ENCODE measurements at places on chromosomes 11 and 22. TPM values are rescaled to one million over a fixed set of nuclear protein-coding genes. Genes with fewer than 3 reads are reported as not detected.
A peak's percentile ranks its signal among the peaks of the same experiment; 100 is the strongest.

GRCh38 chr22:27919942-27920755, 1.1 kb upstream of the PITPNB start:
- H3K27me3 ChIP-seq, result no peaks in the 10 kb centered on the region
- no peaks in the 10 kb centered on the region for H3K36me3 ChIP-seq
- peak overlapping the region; percentile 82 for H3K27ac ChIP-seq
- H3K4me1 ChIP-seq, result peaks cover 24% of the 10 kb centered on the region

MMP12 gene
- total RNA-seq, result not detected

GAS2 gene
- not detected for total RNA-seq

- H3K4me1 ChIP-seq, result peaks cover 32% of the 10 kb centered on the region
- no peaks in the 10 kb centered on the region for H3K36me3 ChIP-seq
- H3K27me3 ChIP-seq, result no peaks in the 10 kb centered on the region
- H3K27ac ChIP-seq, result no peak overlapping the region
- no peak for DNase-seq
- H3K4me3 ChIP-seq, result no peak overlapping the region
Measured at GRCh38 chr22:42683578-42684283, 34.5 kb upstream of the CYB5R3 start.

NRXN2 gene
- not detected for total RNA-seq

DNA sequence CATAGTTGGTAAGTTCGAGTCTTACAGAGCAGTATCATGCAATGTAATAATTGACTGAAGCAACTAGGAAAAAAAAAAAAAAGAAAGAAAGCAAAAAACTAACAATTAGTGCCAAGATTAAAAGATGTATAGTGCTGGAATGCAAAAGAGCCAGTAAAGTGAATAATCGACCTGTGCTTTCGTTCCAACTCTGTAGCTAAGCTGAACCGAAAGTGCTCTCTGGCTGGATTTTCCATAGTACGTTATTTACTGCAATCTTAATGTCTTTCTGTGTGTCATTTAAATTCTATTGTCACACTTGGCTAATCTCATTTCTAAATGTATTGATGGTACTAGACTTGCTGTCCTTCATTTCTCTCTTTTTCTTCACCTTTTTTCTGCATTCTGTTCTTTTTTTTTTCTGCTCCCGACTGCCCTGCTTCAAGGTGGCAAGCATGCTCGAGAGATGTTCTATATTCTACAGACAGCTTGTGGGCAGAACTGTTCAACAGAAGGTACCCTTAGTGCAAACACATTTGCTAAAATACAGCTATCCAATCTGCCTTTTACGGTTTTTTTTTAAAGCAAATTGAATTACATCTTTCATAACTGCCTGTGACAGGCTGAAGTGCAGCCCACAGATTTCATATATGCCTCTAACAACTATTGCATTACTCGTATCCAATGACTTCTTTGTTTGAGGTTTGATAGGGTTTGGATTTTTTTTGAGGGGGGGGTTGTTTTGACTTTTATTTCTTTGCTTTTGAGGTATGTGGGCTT, 204.2 kb upstream of the MTNR1B start:
- H3K4me1 ChIP-seq, result no peaks in the 10 kb centered on the region
- no peak for DNase-seq

SLC25A18 gene
- 0.22 TPM for total RNA-seq

DNA sequence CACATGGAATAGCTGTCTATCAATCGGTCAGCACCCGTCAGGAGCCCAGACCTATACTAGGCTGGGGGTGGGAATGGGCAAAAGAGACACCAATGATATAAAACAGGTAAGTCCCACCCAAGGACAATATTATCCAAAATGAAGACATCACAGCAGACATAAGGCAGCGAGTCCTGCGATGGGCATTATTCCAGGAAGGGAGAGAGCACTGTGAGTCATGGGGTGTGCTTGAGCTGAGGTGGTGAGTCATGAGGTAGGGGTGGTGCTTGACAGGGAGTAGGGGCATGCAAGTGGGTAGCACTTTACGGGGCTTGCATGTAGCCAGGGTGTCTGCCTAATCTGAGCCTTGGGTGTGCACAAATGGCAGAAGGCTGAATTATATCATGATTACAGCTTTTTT, 605.0 kb upstream of the CADM1 start:
- H3K4me1 ChIP-seq, result no peaks in the 10 kb centered on the region
- peak; percentile 50 for DNase-seq
- no peak overlapping the region for H3K27ac ChIP-seq
- H3K4me3 ChIP-seq, result no peak overlapping the region

DNA sequence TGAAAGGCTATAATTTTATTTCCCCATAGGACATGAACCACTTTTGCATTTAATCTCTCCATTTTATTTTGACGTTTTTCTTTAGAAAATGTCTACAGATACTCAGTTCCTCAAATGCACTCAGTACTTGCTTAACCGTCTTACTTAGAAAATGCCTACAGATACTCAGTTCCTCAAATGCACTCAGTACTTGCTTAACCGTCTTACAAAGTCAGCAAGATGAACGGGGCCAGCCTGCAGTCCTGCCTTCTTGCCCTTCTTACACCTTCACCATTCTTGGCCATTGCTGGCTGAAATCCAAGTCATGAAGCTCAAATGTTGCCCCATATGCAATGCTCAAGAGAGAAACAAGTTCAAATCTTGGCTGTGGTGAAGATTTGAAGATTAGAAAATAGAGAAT, 34.1 kb downstream of the CSNK2A3 start:
- H3K27ac ChIP-seq, result no peak overlapping the region
- H3K36me3 ChIP-seq, result no peaks in the 10 kb centered on the region
- H3K4me3 ChIP-seq, result no peak overlapping the region
- peaks cover 2% of the 10 kb centered on the region for H3K4me1 ChIP-seq
- no peak for DNase-seq
- no peaks in the 10 kb centered on the region for H3K27me3 ChIP-seq

RAG2 gene
- not detected for total RNA-seq

DNA sequence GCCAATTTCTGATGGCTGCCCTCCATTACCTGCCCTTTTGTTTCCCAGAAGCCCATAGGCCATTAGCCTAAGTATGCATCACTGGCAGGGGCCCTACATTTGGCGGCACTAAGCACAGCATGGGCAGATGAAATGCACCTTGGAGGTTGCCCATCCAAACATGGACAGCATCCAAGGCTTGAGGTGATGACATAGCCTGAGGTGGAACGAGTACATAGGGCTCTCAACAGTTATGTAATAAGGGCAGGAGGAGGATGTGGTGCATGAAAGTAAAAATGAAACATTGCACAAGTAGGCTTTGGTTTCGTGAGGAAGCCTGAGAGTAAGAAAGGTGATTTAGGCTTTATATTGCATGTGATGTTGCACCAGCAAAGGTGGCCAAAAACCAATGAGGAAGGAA, 148.1 kb downstream of the FAM76B start:
- no peaks in the 10 kb centered on the region for H3K4me1 ChIP-seq
- H3K27me3 ChIP-seq, result peaks cover 23% of the 10 kb centered on the region
- H3K4me3 ChIP-seq, result no peak overlapping the region
- no peak overlapping the region for H3K27ac ChIP-seq
- DNase-seq, result no peak

DNA sequence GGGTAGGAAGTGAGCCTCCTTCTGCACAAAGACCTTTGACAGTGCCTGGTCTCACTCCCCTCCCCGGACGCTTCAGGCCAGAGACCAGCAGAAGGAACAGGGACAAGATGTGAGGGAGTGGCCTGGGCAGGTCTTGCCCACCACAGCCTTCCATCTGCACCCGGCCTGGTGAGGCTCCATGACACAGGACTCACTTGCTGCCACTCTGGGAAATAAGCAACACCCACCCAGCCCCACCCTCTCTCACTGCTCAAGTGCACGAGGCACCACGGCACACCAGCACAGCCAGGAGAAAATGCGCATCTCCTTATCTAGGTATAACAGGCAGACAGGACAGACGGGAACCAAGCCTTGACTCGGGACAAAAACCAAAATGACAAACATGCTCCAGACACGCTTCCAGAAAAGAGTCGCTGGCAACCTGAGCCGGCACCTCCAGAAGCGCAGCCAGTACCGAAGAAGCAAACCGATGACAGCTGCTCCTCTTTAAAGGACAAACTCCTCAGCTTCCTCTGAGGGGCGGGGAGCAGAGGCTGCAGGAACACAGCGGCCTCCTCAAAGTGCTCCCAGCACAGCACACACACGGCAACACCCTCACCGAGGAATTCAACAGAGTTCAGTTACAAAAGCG, 41.7 kb downstream of the BRD1 start:
- no peaks in the 10 kb centered on the region for H3K4me1 ChIP-seq
- peaks cover 8% of the 10 kb centered on the region for H3K36me3 ChIP-seq

DNA sequence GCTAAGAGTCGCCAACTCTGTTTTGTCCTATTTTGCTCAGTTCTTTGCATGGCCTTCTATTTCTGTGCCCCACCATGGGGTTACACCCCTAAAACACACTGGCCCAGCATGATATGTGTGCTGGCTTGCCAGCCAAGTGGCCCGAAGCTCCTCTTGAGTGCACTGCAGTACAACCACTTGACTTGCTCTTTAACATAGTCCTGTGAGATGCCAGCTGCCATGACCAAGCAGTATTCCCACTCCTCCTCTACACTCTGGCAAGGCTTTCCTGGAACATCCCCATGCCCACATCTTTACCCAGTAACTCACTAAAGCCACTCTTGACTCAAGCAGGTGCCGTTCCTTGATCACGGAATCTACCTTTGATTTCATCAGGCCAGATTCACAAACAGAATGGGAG, 102.9 kb upstream of the GAL start:
- H3K4me1 ChIP-seq, result peaks cover 20% of the 10 kb centered on the region
- peaks cover 78% of the 10 kb centered on the region for H3K36me3 ChIP-seq

KRTAP5-1 gene
- not detected for total RNA-seq

DNA sequence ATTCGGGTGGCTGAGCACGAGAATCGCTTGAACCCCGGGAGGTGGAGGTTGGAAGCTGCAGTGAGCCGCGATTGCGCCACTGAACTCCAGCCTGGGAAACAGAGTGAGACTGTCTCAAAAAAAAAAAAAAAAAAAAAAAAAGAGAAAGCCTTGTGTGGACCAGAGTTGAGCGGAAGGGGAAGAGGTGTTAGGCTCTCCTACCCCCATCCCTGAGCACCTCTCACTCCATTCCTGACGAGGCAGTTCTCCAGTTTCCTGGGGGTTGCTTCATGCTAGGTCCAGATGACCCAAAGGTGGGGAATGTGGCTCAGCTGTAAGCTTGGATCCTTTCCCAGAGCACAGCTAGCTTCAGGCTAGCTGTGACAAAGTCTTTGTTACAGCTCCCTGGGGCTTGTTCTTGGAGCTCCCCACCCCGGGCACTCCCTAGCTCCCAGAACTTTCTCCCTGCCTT, 8.8 kb upstream of the DNAL4 start:
- no peaks in the 10 kb centered on the region for H3K4me1 ChIP-seq
- H3K27ac ChIP-seq, result no peak overlapping the region
- peak; percentile 87 for DNase-seq
- H3K27me3 ChIP-seq, result no peaks in the 10 kb centered on the region

FAM111B gene
- 26.7 TPM for total RNA-seq

OOSP3 gene
- not detected for total RNA-seq

KCNE3 gene
- 0.73 TPM for total RNA-seq

- no peaks in the 10 kb centered on the region for H3K36me3 ChIP-seq
- no peak overlapping the region for H3K4me3 ChIP-seq
- no peaks in the 10 kb centered on the region for H3K4me1 ChIP-seq
- no peak for DNase-seq
- H3K27ac ChIP-seq, result no peak overlapping the region
Measured at GRCh38 chr11:61102667-61103571, 630 bp downstream of the CD5 start.

DNA sequence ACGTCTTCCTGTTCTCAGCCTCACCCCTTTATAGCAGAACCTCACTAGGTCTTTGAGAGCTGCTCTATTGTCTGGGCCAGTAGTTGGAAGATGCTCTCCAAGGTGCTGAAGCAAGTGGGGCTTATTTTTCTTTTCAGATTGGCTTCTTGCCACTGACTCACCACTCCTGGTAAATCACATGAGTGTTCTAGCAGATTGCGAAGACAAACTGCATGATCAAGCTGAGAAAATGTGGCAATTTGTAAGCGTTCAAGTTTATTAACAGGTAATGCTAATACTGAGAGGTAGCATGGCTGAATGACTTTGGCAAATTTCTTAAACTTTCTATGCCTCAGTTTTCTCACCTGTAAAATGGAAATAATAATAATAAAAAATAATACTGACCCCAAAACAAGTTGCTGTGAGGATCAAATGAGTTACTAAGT, 59.2 kb downstream of the CACNG2 start:
- peaks cover 28% of the 10 kb centered on the region for H3K27me3 ChIP-seq
- peaks cover 14% of the 10 kb centered on the region for H3K4me1 ChIP-seq
- no peak overlapping the region for H3K4me3 ChIP-seq
- DNase-seq, result peak; percentile 94

- H3K27me3 ChIP-seq, result no peaks in the 10 kb centered on the region
- DNase-seq, result no peak
- no peak overlapping the region for H3K4me3 ChIP-seq
- no peaks in the 10 kb centered on the region for H3K36me3 ChIP-seq
- H3K4me1 ChIP-seq, result peaks cover 5% of the 10 kb centered on the region
Measured at GRCh38 chr11:230431-230830, 5.7 kb downstream of the SIRT3 start.

DNA sequence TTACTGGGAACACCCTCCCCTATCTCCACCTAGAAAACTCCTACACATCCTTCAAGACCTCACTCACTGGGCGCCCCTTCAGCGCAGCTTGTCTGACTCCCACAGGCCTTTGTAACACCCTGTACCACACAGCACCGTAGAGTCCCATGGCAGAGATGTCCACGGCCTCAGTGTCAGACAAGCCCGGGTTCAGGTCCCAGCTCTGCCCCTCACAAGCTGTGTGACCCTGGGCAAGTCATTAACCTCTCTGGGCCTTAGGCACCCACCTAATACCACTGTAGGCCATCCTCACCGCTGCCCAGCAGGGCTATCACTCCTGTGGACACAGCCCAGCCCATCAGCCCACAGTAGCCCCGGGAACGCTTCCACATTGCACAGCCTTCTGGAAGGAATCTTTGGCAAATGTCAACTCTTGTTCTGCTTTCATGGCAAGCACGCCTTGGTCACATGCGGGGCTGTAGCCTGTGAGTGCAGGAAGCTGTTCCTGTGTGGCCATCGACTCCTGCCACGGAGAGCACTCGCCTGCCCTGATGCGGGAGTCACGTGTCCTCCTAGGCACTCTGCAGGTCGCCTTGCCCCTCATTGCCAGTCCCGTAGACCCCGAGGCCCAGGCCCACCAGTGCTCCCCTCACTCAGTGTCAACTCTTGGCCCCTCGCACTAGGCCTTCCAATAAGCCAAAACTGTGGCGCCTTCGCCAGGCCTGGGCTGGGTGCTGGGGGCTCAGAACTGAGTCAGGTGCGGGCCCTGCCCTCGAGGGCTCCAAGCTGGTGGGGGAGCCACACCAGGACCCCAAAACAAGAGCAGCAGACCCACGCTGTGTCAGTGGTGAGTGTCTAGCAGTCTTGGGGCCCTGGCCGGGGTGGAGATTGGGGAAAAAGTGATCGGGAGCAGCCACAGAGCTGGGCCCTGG, 32.9 kb upstream of the RFPL3 start:
- no peaks in the 10 kb centered on the region for H3K36me3 ChIP-seq
- H3K4me1 ChIP-seq, result no peaks in the 10 kb centered on the region
- no peak overlapping the region for H3K27ac ChIP-seq
- no peak for DNase-seq
- H3K27me3 ChIP-seq, result 0 out of 2 replicates have a peak, but pooled peaks cover 4% of the 10 kb centered on the region

Data from PC-3 (cell line).